ENCODE measurements at places on chromosomes 4 and X.

DNA sequence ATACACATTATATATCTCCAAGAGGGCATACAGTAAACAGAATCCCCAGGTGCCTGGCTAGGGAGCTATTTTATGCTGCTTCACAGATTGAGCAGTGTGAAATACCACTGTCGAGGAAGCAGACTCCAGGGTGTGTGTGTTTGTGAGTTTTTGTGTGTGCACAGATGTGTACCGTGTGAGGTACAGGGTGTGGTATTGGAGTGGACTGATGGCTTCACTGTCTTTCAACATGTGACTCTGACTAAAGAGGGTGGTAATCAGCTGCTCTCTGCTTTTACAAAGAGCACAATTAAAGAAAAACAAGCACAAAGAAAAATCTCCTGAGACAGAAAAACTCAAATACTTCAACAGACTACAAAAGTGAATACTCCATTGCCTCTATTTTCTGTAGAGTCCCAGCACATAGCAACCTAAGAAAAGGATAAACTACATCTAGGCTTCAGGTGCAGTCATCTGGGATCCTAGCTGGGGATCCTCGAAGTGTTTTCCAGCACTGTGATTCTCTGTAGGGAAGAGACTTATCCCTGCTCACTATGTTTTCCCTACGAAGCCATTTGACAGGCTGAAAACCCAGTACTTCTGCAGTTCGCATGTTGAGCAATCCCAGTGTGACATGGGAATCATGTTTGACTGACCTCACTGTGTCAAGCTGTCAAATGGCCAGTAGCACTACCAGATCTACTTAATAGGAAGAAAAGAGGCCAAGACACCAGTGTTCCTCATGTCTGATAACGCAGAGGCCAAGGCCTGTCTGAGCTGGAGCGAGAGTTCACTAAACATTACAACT is 100.3 kb downstream of the CDS1 start:
- no peak for DNase-seq

GRCh38 chr4:94354474-94354896 is 11.8 kb upstream of the HPGDS start:
- no peak for DNase-seq

- DNase-seq = no peak
Observed at GRCh38 chr4:107987916-107988762, 1.6 kb upstream of the HADH start.

- DNase-seq = no peak
Observed at GRCh38 chr4:112153211-112153791, 8.0 kb downstream of the FAM241A start.

- DNase-seq = no peak
Observed at GRCh38 chr4:127450276-127450675, 182.5 kb upstream of the INTU start.

GRCh38 chr4:155832664-155833063 is 33.4 kb downstream of the ASIC5 start:
- DNase-seq = no peak

DNA sequence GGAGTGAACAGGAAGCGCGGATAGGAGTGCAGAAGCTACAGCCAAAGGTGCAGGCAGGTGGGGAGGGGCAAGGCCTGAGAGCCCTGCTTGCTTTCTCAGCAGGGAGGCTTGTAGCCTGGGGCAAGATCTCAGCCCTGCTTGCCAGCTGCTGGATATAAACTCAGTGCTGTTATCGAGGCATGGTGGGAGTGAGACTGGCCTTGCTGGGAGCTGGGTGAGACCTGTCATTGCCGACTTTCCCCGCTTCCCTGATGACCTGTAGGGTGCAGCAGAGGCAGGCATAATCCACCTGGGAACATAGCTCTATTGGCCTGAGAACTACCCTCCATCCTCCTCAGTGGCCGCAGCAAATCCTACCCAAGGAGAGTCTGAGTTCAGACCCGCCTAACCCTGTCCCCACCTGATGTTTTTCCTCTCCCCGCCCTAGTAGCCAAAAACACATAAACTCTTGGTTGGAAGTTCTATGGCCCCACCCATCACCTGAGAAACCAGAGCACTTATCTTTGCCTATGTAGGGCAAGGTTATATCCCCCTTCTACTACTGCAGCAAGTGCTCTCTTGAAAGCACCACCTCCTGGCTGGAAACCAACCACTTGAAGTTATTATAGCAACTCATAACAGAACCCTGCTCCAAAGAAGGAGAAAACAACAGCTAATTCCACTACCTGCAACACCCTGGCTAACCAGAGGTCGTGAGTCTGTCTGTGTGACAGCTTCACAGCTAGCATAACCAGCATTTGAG is 80.7 kb downstream of the FHIP1A start:
- DNase-seq = no peak

DNA sequence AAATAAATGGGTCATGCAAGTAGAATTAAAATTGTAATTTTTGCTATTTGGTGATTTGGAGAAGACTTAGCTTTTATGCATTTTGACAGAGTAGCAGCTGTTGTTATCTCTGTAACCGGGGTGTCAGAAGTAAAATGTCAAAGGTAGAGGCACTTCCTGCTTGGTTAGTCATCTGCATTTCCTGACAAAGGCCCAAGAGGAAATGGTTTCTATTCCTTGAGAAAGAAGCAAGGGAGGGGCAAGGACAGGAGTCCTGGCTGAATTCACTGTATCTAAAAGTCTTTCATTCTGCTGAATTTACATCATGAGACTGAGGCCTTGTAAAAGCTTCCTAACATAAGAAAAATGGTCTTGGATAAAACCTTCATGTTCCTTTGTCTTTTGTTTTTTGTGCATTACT is 550.9 kb upstream of the BOD1L1 start:
- DNase-seq = no peak

DNA sequence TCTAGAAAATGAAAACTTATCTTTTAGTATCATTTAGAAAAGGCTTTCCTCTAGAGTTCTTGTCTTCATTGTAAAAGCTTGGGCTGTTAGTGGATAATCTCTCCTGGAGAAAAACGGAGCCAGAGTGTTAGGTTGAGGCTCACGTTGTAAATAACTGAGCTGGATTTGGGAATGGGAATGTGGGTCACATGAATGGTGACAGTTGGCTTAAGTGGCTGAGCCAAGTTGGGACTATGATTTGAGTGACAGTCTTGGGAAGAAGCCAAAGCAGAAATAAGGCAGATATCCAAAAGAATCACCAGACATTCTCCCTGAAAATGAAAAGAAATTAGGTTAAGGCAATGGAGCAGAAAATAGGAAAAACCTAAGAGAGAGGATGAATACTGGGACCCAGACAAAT is 33.6 kb upstream of the PDGFC start:
- no peak for DNase-seq

DNA sequence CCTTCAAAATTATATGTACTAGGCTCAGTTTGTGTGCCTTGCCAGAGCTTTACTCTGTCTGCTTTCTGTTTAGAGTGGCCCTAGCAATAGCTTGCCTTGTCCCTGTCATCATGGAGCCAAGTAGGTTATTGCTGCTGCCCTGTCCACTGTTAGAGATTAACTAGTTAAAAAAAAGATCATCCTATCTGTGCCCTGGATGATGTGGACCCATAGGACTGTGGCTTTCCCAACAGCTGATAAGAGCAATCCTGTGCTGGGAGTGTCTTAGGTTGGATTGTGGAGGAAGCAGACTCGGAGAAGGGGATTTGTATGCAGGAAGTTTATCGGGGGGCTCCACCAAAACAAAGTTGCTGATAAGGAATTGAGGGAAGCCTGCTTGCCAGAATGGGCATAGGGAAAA is 23.8 kb downstream of the PPP1R2C start:
- DNase-seq = no peak
